ENCODE measurements at places on chromosomes 6 and 20.

DNA sequence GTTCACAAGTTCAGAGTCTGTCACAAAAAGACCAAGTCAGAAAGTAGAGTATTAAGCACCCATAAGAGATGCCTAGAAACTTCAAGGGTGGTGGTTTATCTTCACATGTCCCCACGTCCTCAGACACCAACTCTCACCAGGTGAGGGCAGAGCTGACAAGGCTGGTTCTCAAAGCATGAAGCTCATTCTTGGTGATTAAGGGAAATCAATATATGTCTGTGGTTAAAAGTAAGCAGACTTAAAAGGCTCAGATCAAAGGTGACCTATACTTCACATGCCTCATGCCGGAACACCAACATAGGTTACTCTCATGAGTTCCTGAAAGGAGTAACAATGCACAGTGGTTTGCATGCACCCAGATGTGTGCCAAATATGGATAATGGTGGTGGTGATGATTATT is 27.0 kb downstream of the IL17A start:
- DNase-seq, result no peak

DNA sequence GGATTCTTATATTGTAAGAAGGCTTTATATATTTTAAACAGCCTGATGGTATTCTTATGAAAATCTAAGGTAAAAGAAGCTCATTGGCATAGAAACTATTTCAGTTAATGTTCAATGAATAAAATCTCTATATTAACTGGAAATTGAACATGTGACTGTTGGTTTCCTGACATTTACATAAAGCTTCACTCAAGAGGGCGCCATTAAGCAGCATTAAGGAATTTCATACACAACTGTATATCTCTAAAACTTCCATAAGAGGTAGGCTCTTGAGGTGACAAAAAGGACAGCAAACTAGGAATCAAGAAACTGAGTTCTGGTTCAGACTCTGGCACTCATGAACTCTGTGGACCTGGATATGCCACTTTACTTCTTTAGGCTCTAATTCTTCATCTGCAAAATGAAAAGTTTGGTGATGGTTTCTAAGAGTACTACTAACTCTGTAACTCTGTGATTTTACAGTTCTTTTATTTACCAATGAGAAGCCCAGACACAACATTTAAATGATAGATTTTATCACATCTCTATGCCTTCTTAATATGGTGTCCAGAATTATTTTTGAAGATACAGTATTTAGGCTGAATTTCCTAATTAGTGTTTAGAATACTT is 147.5 kb downstream of the FLRT3 start:
- no peak for DNase-seq

DNA sequence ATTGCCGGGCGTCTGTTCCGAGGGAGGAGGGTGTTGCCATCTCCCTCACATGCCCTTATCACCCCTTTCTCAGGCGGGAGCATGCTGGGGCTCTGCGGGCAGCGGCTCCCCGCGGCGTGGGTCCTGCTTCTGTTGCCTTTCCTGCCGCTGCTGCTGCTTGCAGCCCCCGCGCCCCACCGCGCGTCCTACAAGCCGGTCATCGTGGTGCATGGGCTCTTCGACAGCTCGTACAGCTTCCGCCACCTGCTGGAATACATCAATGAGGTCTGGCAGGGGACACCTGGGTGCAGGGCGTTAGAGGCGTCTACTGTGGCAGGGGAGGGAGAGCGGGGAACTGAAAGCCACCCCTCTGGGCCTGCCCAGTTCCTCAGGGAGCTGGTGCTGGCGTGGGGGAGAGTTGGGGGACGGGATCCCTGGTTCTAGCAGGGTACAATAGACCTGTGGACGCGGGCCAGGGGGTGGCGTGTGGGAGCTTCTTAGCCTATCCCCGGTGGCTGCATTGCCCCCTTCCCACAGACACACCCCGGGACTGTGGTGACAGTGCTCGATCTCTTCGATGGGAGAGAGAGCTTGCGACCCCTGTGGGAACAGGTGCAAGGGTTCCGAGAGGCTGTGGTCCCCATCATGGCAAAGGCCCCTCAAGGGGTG is 697 bp downstream of the PPT2 start:
- no peak for DNase-seq

DNA sequence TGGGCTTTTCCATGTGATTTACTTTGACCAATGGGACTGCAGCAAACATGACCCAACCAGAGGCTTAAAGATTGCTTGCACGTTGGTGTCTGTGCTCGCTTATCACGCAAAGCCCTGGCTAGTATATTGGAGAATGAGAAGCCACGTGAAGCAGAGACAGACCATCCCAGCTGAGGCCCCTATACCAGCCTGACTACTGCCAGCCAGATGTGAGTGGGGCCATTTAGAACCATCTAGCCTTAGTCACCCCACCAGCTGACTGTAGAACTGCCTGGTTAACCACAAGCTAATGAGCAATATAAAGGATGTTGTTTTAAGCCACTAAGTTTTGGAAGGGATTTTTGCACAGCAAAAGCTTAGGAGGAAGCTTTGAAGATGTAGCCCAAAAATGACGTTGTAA is 74.5 kb downstream of the MACROD2 start:
- DNase-seq, result no peak

DNA sequence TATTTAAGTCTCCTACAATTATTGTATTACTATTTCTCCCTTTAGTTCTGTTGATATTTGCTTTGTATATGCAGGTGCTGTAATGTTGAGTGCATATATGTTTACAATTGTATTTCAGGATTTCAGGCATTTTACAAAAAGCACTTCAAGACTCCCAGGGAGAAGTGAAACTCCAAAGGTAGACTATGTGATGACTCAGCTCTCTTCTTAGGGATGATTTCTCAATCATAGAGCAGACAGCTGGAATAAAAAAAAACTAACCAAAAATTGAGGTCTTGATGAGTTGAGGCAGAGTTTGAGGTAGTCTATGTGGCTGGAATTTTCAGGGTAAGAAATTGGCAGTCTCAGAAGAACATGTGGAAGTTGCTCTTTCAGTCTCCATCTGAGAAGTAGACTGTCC is 786.1 kb downstream of the TFAP2A start:
- no peak for DNase-seq

GRCh38 chr6:105897131-105897530 is 189.0 kb upstream of the PRDM1 start:
- no peak for DNase-seq

DNA sequence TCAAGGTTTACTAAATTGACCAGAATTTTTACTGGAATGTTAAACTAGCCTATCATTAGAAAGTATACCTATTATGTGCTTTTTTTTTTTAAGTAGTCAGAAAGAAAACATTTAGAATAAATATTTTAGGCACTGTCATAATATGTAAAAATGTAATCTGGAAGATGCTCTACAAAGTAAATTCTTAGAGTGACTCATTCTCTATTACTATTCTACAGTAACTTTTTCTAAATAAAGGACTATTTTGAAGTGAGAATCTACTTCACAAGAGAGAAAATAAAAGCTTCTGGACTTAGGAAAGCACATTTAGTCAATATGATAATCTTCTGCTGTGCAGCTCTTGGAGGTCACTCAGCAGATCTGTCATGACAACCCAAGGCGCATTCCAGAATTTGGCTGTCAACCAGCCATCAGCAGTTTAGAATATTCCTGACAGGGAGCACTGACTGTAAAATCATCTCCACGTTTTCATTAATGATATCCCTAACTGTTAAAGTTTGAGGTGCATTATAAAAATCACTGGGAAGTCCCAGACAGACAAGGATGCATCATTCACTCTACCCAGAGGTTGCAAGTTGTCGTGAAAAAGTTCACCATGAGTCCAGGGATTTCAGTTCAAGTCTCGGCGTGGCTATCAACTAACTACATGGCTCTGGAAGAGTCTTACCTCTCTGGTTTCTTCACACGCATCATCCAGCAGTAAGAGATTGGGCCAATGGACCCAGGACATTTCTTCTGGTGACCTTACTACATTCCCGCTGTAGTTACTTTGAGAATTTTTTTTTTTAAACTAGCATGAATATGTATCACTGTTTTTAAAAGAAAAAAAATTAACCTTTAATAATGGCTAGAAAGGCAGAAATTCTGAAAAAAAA is 374.9 kb downstream of the GJA1 start:
- DNase-seq, result no peak

GRCh38 chr6:89035252-89036101 is 45.1 kb upstream of the PNRC1 start:
- DNase-seq, result no peak

- DNase-seq, result no peak
Observed at GRCh38 chr6:37862992-37863391, 43.5 kb downstream of the ZFAND3 start.

- DNase-seq, result no peak
Observed at GRCh38 chr6:24959319-24959718, 23.6 kb upstream of the RIPOR2 start.

DNA sequence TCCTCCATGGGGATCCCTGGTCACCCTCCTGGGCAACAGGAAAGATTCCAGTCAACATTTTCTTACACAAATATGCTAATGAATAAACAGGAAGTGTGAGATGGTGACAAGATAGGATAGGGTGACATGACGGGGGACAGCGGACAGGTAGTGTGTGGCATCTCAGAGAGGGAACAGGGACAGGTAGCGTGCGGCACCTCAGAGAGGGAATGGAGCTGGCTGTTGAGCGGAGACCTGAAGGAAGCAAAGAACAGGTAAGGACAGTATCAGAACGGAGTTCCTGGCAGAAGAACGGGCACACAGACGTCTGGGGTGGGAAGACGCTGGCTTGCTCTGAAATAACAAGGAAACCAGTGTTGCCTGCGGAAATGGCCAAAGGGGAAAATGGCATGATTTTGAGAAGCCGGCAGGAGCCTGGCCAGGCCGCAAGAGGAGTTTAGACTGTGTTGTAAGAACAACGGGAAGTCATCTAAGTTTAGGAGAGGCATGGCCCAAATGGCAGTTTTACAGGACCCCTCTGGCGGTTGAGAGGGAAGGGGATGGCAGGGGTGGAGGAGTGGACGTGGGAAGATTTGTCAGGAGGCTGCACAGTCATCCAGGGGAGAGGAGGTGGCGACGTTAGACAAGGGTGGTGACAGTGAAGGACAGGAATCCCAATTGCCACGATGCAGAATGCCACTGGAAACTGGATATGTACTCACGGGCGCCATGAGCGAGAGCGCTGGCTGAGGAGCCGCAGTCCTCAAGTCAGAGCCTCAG is 111.6 kb downstream of the JPH2 start:
- no peak for DNase-seq

DNA sequence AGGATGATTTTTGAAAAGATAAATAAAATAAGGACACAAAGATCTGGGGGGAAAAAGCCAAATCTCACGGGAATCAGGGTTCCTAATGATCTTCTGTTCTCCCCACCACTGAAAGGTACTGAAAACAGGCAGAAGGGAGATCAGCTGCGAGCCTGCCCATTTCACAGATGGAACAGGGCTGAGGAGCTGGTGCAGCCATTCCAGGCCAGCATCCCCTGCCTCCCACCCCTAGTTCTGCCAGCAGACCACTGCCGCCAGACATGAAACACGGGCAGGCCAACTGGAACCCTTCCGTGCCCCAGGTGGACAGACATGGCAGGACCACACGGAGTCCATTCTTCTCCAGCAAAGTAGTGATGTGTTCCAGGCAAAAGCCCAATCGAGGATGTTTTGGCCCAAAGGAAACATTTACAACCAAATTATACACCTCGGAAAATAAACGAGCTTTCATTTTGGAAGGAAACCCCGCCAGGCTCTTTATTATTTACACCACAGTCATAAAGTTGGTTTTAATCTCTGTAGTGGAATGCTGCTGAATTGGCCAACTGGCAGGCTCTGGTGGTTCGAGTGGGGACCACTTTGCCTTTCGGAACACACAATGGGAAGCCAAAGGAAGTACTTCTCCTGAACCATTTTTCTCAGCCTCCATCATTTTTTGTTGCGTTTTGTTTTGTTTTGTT is 28.2 kb downstream of the ISM1 start:
- DNase-seq, result no peak

DNA sequence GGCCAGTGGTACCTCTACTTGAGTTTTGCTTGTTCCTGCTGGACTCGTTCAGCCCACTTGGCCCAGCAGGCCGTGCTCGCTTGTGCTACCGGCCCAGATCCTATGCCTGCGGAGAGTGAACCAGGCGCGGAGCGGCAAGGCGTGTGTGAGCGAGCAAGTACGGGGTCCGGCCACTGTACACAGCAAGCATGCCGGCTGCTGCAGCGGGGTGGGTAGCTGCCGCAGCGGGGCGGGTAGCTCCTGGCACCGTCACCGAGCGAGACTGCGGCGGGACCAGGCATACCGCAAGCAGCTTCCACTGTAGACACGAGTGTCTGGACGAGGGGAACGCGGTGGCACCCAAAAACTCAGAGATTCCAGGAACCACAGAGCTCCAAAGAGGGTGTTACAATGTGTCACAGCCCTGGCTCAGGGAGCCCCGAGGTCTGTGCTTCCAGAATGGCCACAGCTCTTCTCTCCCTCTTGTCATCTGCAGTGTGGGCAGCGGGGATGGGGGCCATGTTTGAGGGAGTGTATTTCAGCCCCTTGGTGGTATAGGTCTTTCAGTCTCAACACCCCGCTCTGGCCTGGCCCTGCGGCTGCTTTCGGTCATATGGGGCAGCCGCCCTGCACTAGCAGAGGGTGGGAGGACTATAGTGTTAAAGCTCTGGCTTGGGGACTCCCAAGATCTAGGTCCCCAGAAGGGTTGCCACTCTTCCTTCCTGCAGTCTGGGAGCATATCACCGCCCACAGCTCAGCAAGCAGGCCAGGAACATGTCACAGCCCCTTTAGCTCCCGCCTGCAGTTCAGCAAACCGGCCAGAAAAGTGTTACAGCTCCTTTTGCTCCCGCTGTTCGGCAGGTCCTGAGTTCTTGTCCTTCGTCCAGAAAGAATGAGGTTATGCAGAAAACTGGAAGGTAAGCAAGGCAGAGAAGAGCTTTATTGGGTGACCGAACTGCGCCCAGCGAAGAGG is 6.1 kb upstream of the RWDD1 start:
- peak; percentile 40 for DNase-seq

GRCh38 chr6:105676857-105677256 is 274.0 kb upstream of the PREP start:
- no peak for DNase-seq

DNA sequence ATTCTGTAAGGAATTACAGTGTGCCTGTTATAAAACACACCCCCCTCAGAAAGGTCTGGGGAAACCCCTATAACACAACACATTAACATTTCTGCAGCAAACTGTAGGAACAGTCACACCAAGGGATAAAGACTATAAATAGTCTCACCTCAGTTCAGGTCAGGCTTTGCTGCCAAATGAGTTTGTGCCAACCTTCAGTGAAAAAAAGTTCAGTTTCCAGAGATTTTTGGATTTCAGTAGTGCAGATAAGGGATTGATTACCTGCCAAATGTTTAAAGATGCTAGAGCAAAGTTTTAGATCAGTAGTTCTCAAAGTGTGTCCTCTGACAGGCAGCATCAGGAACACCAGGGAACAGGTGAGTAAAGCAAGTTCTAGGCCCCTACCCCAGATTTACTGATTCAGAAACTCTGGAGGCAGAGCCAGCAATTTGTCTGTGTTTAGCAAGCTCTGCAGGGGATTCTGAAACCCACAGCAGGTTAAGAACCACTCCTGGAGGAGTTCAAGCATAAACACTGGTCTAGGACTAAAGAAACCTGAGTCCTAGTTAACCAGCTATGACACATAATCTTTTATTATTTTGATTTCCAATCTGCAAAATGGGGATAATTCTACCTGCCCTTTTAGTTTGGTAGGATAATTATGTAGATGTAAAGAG is 111.0 kb downstream of the RCAN2 start:
- no peak for DNase-seq
